ENCODE measurements at places on chromosomes 7 and 10.
A peak's percentile ranks its signal among the peaks of the same experiment; 100 is the strongest.

- no peak for DNase-seq
Observed at GRCh38 chr7:22579961-22580360, 80.0 kb upstream of the STEAP1B start.

- DNase-seq = no peak
Observed at GRCh38 chr10:110115784-110116520, 91.5 kb upstream of the MXI1 start.

- peak; percentile 10 for DNase-seq
Observed at GRCh38 chr10:42783181-42783549, 570 bp downstream of the BMS1 start.

DNA sequence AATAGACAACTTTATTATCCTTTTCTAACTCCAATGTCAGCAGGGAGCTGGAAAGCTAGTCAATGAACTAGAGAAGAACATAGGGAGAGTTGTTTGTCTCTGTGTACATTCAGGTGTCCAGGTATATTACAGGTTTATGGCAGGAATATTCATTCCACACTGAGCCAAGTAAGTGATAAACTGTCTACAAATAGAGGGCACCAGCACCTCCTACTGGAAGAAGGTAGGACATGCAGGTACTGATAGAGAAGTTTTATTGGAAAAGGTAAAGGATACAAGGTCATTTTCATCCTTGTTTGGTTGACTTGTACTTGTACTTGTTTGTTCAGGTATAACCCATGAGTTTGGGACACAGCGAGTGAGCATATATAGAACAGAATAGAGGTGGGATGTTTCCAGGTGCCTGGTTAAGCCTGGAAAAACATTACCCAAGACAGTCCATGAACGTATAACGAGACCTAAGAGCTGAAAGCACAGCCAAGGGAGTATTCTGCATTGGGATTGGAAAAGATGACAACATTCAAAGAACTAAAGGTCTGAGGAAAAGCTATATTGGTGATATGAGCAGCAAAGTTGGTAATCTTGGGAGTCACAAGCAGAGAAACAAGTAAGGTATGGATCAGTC, 61.4 kb upstream of the PPP1R3C start:
- peak; percentile 23 for DNase-seq

DNA sequence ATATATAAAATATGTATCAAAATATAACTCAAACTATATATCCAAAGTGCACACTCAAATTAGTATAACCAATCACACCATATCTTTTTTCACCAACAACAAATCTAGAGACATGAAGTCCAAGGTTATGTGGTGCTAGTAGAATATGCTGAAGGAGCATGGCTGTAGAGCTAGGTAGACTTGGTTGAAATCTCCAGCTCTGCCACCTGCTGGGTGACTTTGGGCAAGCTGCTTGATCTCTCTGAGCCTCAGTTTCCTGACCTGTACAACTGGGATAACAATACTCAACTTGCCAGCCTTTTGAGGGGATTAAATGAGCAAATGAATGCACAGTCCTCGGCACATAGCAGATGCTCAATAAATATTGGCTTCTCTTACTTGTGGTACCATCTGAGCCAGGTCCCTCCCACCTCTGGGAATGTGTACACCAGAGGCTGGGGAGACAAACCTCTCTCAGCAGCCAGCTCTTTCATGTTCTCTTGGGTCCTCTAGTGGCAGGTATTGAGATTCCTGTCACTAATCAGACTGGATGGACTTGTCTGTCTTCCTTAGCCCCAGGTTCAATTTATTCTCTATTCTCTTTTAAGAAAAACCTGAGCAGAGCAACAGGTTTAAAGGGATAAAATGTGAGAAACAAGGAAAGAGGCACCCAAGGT, 94.3 kb upstream of the PDE1C start:
- no peak for DNase-seq

DNA sequence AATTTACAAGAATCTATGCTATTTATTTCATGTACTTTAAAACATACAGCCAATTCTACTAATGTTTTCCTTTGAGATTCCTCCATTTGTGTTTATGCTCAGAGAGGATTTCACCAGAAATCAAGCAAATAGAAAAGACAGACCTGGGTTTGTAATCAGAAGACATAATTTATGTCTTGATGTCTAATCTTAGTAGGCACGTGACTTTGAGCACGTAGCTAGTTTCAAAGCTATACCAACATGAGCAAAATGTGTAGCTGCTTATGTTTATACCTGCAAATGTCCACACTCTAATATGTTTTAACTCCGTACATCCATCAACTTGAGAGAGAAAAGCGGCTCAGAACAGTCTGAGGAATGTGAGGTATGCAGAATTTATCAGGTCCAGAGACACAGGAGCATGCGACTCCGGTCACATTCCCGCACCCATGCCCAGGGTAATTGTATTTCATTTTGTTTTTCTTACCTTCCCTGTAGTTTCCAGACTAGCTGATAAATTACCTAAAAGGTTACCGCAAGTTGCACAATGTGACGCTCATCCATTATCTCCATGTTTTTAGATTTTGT, 40.0 kb downstream of the SVOPL start:
- DNase-seq = no peak

DNA sequence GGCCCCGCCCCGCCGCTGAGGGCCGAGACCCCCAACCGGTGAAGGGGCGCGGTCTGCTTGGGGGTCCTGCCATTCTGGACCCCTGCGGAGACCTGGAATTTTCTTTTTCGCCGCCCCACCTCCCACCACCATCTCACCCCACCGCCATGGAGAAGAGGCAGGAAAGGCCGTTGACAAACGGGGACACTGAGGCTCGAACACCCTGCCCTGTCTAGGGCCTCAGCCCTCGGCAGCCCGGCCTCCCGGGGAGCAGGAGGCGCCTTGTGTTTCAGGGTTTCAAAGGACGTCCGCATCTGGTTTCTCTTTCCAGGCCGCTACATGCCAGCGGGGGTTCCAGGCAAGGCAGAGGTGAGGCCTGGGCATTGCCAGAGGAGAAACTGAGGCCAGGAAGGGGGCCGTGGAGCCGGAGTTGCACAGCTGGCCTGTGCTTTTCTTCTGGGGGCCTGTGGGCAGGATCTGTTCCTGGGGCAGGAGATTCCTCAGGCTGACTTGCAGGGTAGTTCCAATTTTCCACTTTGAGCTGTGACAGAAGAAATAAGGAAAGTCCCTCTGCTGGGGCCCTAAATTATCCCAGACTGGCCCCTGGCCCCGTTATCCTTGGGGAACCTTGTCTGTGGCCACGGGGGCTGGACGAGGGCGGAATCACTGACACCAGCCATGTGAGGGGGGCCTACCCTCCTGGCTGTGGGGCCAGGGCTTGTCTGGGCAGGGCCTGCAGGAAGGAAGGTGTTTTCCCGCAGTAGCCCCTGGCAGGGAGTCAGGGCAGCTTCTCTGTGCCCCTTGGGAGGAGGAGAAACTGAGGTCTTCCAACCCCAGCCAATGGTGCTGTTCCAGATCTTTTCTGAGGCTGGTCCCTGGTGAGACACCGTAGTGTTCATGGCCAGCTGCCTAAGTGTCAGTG, 900 bp upstream of the MICALL2 start:
- DNase-seq = no peak

- DNase-seq = no peak
Observed at GRCh38 chr10:77030974-77031373, 606.6 kb downstream of the KCNMA1 start.

GRCh38 chr10:73506491-73506890, 10.7 kb upstream of the PPP3CB start:
- no peak for DNase-seq

DNA sequence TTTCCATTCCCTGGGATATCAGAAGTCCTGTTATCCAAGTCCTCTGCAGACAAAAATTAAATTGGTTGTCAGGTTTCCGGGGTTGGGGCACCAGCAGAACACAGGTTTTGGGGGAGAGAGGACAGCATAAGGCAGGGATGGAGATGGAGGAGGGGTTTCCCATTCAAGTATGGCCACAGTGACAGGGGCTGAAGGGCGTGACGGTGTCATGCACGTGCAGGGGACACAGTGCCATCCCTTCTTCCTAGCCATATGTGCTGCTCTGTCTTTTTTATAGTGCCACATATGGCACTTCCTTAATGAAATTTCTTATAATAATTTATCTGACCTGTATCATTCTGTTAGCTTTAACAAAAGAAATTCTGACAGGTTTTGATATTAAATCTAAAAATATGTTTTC, 259.2 kb downstream of the PTEN start:
- DNase-seq = no peak

DNA sequence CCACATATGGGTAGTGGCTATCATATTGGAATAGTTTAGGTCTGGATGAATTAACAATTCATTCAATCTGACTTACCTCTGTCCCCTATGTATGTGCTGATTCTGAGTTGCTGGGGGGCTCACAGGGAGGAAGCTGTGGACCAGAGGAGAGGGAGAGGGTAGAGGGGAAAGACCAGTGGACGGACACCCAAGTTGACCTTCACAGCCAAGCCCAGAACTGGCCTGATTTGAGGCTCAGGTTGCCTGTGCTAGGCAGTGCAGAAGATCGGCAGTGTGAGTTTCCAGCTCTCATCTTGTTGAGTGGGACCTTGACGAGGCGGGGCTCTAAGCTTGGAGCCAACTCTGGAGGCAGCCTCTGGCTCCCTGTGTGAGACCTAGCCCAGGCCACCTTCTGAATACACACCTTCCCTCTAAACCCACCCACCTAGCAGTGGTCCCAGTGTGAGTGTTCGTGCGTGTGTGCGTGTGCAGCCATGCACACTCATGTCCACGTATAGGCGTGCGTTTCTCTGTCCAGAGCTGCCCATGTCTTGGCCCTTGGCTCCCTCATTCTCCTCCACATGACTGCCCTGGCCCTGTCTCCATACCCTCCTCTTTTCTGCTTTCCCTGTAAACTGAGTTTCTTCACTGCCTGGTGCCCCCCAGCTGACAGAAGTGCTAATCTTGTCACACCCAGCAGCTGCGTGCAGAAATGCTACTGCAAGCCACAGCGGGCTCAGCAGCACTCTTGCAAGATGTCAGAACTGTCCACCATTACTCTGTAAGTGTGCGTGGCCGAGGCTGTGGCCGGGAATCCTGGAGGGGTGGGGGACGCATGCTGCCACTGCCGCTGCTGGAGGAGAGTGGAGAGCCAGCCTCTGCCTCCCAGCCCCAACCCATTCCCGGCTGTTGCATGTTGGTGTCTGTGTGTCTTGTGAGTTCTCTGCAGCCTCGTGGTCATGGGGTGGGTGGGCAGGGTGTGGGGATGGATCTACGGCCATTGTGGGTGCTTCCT, 47.6 kb downstream of the ADCYAP1R1 start:
- no peak for DNase-seq

All from activated T-cell treated with anti-CD3 and anti-CD28 coated beads, Interleukin-2, amount 50 U/mL, for 72 hours (primary cell).